ENCODE measurements at places on chromosomes 1 and 21.

GRCh38 chr1:169957884-169958283, 64.2 kb upstream of the SCYL3 start:
- no peak for DNase-seq

GRCh38 chr1:16076865-16077238, 3.4 kb upstream of the FAM131C start:
- DNase-seq, result no peak

DNA sequence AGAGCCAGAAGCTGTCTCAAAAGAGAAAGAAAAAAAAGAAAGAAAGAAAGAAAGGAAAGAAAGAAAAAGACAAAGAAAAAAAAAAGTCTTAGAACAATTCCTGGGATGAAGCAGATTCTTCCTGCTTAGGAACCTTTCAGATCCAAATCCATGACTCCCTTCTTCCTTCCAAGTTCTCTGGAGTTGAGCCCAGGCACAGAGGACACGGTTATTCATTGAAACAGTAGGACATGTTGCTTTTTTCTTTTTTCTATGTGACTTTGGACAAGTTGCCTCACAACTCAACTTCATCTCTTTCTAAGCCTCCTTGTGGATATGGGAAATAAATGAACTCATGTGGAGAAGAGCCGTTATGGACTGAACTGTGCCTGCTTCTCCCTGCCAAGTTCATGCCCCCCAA, 14.7 kb upstream of the TNFRSF8 start:
- no peak for DNase-seq

- no peak for DNase-seq
These were observed 11.1 kb downstream of the BATF3 start for GRCh38 chr1:212688341-212689047.

- DNase-seq, result no peak
These were observed 97.7 kb upstream of the JUN start for GRCh38 chr1:58881471-58881994.

GRCh38 chr21:45555557-45556301, 13.5 kb upstream of the SLC19A1 start:
- DNase-seq, result no peak

GRCh38 chr1:89907727-89908212, 86.9 kb downstream of the LRRC8D start:
- DNase-seq, result peak; percentile 10

- DNase-seq, result no peak
These were observed 30.5 kb downstream of the OR10J1 start for GRCh38 chr1:159469921-159470533.

GRCh38 chr1:31084782-31085569, 19.5 kb upstream of the PUM1 start:
- no peak for DNase-seq

DNA sequence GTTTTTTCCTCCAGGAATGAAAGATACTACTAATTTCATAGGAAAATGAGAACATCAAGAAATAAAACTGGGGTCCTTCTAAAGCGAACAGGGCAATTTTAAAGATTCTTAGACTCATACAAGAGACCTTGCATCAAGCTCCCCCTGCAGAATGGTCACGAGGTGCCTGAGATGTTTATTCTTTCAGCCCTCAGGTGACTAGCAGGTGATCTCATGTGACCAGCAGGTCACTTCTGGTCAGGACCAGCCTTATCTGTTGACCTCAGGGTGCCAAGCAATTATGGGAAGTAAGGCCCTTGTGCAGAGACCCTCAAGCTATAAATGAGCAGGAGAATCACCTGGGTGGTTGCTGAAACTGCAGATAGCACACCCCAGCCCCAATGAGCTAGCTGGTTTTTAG, 20.6 kb upstream of the TMEM51 start:
- DNase-seq, result no peak

DNA sequence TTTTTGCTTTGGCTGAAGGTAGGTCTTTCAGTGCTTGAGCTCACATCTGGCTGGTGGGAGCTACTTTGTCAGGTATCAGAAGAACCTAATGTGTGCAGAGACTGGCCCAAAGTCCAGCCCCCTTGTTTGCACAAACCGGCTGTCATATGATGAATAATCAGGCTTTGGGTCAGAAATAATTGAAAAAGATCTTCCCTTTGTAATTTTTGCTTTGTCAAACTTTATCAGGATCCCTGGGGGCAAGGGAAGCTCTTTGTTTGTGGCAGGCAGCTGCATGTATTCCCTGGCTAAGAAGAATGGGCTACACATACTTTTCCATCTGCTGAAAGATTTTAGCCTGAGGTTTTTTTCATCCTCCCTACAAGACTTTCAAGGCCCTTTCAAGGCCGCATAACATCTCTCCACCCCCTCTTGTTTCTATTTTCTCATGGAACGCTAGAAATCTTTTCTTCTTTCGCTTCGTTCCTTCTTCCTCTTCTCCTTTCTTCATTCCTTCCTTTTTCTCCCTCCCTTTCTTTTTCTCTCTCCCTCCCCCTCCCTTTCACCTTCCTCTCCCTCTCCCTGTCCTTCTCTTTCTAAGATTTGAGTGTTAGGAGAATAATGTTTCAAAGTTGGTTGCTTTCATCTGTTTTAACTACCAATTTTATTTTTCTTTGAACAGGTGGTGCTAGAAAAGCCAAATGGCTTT, 25.5 kb downstream of the TUFT1 start:
- DNase-seq, result no peak

- DNase-seq, result no peak
These were observed 70.0 kb downstream of the PLD5 start for GRCh38 chr1:242454262-242455051.

- DNase-seq, result no peak
These were observed 9.4 kb upstream of the PSRC1 start for GRCh38 chr1:109292364-109292763.

DNA sequence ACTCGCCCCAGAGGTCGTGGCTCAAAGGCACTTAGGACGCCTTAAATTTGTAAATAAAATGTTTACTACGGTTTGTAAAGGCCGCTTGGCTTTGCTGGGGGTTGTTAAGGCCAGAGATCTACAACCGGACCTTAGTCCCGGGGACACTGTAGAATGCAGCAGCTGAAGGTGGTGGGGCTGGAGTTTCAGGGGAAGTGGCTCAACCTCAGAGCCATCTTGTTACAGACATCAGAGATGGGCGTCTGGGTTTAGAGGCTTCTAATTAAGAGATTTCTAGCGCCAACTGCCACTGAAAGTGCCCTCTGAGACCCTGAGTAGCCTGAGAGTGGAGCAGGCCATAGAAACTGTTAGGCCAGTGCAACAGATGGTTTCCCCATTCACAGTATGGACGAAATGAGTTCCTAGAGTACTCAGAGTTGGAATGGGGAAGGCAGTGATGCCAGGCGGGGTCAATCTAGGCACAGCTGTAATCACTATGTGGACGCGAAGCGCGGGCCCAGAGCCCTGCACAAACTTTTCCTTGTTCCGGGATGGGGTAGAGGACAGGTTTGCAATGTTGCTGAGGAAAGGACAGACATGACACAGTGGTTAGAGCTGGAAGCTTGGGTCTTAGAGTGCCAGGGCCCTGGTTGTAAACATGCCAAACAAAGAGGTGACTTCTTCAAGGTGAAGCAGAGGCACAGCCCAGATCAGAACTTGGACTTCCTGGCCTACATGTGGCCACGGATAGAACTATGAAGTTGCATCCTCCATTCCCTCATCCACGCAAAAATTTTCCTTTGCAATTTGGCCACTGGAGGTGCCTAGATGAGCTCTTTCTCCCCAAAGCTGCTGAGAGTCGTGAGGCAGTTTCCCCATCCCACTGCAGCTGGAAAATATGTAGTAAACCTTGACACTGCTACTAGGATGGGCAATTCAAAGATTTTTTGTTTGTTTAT, 6.0 kb downstream of the HLX start:
- no peak for DNase-seq

GRCh38 chr1:65056234-65056633, 89.9 kb upstream of the JAK1 start:
- DNase-seq, result no peak

- no peak for DNase-seq
These were observed 1994.9 kb downstream of the NCAM2 start for GRCh38 chr21:22993144-22993543.

GRCh38 chr1:87916965-87917364, 588.3 kb downstream of the LMO4 start:
- no peak for DNase-seq

GRCh38 chr1:245608271-245608670, 453.5 kb downstream of the KIF26B start:
- DNase-seq, result no peak

DNA sequence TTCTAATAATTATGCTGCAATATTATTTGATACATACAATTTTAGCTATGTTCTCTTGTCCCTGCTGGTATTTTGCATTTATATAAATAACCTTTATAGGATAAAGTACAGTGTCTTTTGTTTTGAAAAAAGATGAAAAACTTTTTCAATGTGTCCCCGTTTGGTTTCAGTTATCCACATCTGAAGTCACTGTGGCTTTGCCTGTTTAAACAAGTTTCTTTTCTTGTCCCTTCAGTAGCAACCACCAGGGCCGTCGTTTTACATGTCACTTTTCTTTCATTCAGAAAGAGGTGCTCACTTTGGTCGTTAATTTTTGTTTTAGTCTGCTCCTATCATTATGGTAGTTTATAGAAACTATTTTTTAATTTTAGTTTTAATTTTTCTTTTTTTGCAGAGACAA, 41.4 kb downstream of the RABGAP1L start:
- DNase-seq, result no peak

DNA sequence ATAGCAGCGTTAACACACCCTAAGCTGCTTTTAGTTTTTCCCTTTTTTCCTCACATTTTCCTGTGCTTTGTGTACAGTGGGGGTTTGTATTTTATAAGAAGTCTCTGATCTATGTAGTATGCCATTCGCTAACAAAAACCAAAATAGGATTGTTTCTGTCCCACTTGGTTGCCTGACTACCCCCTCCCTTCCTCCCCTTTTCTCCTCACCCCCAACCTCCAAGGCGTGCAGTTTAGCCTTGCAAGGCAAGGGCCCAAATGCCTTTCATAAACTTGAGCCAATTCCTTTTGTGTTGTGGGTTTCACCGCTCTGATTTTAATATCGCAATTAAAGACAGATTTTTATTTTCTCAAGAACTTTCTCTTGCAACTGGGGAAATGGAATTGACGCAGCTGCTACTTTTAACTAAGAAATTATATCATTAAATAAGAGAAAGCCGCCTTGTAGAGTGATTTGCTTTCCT, 276.9 kb downstream of the TM2D1 start:
- no peak for DNase-seq

GRCh38 chr1:198160946-198161614, 4.3 kb downstream of the NEK7 start:
- no peak for DNase-seq

GRCh38 chr1:18513995-18514394, 33.3 kb downstream of the KLHDC7A start:
- DNase-seq, result no peak

- DNase-seq, result no peak
These were observed 7.0 kb upstream of the AJAP1 start for GRCh38 chr1:4647391-4647790.

- DNase-seq, result peak; percentile 71
These were observed 5.4 kb upstream of the TNFRSF4 start for GRCh38 chr1:1219341-1219740.

GRCh38 chr1:118960026-118960561, 28.0 kb downstream of the TBX15 start:
- DNase-seq, result no peak

DNA sequence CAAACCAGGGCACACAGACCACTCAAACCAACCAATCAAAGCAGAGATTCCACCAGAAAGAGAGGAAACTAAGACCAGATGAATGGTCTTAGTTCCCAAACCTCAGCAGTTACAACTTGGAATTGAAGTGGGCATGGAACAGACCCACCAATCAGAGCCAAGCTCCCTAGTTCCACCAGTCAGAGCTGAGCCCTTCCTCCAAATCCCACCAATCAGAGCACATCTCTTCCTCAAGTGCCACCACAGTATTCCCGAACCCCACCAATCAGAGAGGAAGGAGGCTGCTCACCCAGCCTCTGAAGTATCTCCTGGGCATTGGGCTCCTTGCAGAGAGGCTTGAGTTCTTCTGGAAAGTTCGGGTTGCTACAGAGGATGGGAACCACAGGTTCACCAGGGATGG, 1.4 kb downstream of the GUCA2A start:
- DNase-seq, result no peak

- DNase-seq, result no peak
These were observed 52.7 kb downstream of the TGFB2 start for GRCh38 chr1:218397752-218398339.

DNA sequence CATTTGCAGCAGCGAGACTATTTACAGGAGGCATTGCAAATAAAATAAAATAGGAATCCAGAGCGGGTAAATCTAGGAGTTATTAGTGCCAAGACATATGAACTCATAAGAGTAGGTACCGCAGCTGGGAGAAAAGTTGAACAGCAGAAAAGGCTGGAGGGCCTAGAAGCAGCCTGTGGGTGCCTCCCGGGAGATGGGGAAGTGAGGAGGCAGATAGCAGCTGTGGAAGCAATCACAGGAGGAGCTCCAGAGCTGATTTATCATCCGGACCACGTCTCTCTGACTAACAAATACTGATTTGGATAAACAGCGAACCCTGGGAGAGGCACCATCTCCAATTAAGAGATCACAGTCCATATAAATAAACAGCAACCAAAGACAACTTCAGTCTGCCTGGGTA, 64.6 kb downstream of the BRINP2 start:
- DNase-seq, result no peak

- no peak for DNase-seq
These were observed 27.2 kb upstream of the MAN1A2 start for GRCh38 chr1:117339866-117340700.

DNA sequence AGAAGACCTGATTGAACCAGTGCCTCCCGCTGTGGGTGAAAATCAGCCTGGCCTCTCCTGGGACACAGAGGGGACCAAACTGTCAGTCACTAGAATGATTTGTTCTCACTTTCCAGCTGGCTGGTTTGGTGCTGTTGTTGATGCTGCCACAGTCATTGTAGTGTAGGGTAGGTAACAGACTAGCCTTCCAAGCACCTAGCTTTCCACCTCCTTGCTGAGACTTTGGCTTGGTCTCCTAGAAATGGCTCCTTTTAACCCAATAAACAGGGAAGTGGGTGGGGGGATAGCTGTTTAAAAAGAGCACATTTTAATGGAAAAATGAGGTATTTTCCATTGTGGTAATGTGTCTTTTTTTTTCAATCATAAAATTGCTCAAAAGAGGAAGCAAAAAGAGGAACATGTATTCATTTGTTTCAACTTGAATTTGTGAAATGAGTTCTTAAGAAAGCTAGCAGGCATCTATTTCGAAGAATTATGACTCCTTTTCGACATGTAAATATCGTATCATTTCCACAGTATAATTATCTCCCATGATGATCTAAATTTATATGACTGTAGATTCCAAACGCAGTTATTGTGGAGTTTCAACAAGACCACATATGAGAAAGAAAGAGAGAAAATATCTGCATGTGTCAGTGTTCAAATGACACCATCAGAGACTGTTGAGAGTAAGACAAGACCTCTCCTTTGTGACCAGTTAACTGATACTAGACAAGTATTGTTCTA, 190.1 kb downstream of the HLX start:
- no peak for DNase-seq

DNA sequence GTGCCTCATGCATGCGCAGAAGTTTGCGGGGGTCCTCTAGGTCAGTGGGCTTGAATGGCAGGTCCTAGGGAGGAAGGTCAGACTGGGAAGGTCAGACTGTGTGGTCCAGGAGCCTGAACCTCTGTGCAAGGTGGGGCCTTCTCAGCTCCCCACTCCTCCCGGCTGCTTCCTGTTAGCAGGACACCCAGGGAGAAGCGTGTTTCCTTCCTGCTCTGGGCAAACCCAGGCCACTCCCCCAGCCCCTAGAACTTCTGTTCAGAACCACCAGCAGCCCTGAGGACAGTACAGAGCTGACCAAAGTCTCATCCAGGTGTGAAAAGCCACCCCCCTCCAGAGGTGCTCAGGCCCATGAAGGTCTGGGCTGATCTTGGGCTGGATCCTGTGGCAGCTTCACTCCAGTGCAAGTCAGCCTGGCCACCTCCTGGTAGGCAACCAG, 29.9 kb downstream of the NAV1 start:
- no peak for DNase-seq

GRCh38 chr1:88398338-88398737, 285.7 kb upstream of the PKN2 start:
- DNase-seq, result no peak

Measured in stimulated activated CD4-positive, alpha-beta T cell treated with anti-CD3 and anti-CD28 coated beads, Interleukin-4, amount 100 ng/mL, for 24 hours (primary cell).